Body of pancreas (tissue), 4 donors: ENCODE measurements at places on chromosomes 6 and 20. TPM values are rescaled to one million over a fixed set of nuclear protein-coding genes. Genes with fewer than 3 reads are reported as not detected.

GRCh38 chr6:119677384-119677783 is 327.8 kb upstream of the MAN1A1 start:
- no peak for DNase-seq

GRCh38 chr6:33623895-33624381 is 2.8 kb downstream of the ITPR3 start:
- DNase-seq, result no peak

Gene CHMP4B
- 24.1 TPM for total RNA-seq

- DNase-seq, result no peak
Measured at GRCh38 chr6:158819977-158820622, 932 bp upstream of the EZR start.

Gene GMEB2
- 8.9 TPM for total RNA-seq

DNA sequence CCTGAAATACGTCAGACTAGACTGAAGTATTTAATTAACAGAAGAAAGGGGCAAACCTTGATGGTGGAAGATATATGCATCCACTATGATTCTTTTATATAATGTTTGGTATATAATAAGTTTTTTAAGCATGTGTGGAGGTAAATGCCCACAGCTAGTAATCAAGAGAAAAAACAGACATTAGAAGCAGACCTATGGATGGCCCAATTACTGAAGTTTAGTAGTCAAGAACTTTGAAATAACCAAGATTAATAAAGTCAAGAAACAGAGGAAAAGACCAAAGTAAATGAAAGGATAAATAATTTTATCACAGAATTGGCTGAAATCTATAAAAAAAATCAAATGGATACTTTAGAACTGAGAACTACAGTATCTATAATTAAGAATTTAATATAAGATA is 15.3 kb downstream of the TTI1 start:
- no peak for DNase-seq

- no peak for DNase-seq
Measured at GRCh38 chr6:87104667-87105066, 9.8 kb upstream of the CGA start.

- DNase-seq, result no peak
Measured at GRCh38 chr20:9225879-9226278, 157.0 kb downstream of the PLCB4 start.

- peak; percentile 26 for DNase-seq
Measured at GRCh38 chr6:113994934-113995342, 24.0 kb upstream of the HDAC2 start.

DNA sequence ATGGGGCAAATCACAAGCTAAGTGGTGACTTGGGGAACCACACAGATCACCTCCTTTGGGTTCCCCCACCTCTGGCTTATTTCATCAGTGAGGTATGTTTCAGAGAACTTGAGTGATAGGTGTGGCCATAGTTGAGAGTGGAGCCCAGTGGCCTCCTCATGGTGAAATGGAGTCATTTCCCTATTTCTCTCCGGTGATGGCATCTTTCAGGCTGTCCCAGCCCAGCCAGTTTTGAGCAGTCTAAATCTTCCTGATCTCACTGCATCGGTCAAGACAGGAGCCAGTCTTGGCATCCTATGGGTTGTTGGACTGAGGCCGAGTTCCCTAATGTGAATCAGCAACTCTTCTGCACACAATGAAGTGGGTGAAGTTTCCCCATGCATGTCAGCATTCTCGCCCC is 132.4 kb downstream of the EYA2 start:
- DNase-seq, result no peak
